ENCODE measurements at places on chromosomes 7 and 10. TPM values are rescaled to one million over a fixed set of nuclear protein-coding genes. Genes with fewer than 3 reads are reported as not detected.

Gene CTAGE4
- polyA plus RNA-seq: 0.16 TPM

Gene FAM13C
- polyA plus RNA-seq: 2.9 TPM

Gene ANKRD1
- 105 TPM for polyA plus RNA-seq

Gene GPR15LG
- not detected for polyA plus RNA-seq
